ENCODE measurements at places on chromosomes 2 and 18.

DNA sequence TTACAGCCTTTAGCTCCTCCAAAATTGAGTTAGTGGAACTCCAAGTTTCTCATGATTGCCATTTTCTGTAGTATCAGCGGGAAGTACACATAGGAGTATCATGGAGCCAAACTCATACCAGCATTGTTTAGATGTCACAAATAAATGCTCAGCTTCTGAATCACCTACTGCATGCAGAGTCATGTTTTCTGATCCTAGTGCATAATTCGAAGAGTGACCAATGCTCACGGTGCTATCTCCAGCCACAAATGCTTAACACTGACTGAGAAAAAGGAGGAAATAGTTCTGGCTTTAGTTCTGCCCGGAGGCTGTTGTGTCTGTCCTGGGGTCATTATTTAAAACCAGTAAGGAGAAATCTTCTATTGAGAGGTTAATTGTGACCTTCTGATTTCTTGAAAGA is 45.4 kb upstream of the LRATD1 start:
- DNase-seq = no peak

GRCh38 chr18:24490539-24490938 is 30.1 kb downstream of the HRH4 start:
- DNase-seq = no peak

DNA sequence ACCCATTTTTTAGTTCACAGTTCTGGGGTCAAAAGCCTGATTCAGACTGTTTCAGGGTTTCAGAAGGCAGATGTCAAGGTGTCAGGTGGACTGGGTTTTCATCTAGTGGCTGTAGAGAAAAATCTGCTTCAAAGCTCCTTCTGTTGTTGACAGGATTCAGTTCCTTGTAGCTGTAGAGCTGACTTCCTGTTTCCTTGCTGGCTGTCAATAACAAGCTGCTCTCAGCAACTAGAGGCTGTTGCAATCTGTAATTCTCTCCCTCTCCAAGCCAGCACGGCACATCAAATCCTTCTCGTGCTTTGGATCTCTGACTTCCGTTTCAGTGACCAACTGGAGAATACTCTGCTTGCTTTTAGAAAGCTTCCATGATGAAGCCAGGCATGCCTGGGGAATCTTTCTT is 179.4 kb downstream of the DOK6 start:
- peak; percentile 3 for DNase-seq

GRCh38 chr2:317501-318424 is 29.9 kb upstream of the ALKAL2 start:
- DNase-seq = no peak

DNA sequence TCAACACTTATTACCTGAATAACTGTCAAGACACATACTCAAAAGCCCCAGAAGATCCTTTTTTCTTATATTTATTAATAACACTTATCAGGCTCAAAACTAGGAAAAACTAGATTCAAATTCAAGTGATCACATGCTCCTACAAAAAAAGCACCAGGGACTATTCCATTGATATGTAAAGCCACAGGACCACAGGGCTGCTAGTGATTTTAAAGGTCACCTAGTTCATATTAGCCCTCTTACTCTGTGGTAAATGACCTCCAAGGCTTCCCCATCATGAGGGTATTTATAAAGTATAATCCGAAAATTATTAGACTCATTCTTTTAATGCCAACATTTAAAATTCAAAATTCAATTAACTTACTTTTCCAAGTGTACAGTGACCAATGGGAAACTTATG is 52.5 kb downstream of the LRPPRC start:
- DNase-seq = no peak

DNA sequence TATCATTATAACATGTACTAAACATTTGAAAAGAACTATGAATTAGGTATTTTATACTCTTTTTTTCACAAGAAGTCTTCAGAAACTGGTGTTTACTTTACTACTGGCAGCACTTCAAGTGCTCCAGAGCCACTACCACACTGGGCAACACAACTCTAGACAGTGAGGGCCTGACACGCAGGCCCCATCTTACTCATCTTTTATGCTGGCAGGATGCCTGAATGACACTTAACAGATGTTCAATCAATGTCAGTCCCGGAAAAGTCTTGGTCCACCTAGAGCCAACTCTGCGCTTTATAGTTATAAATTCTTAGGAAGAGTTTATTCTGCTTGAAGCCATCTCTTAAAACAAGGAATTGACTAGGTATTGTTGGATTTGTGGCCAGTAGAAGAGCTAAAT is 8.7 kb upstream of the WIPF1 start:
- DNase-seq = no peak

- no peak for DNase-seq
Measured at GRCh38 chr2:190062601-190063000, at the start of gene MSTN. Gene MSTN (minus strand): TSS chr2:190062729. CDS start chr2:190062596, 133 bp downstream.

- no peak for DNase-seq
Measured at GRCh38 chr2:173962031-173962430, 3.1 kb downstream of the SP3 start.

GRCh38 chr2:96937586-96937985 is 48.8 kb downstream of the FAM178B start:
- no peak for DNase-seq

DNA sequence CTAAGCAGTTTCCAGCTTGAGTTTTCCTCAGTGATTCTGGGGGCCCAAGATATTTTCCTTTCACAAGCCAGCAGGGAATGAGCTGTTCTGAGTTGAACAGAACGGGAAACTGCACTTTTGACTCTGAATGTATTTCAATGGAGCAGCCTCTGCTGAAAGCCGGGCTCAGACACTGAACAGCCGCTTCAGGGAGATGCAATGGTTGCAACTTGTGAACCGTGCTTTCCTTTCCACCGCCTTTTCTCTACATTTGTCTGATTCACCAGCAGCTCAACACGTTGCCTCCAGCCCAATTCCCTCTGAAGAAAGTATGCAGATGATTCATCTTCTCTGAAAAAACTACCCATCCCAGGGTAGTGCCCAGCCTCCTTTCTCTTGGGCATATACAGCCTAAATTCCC is 119.3 kb upstream of the PKDCC start:
- DNase-seq = no peak

DNA sequence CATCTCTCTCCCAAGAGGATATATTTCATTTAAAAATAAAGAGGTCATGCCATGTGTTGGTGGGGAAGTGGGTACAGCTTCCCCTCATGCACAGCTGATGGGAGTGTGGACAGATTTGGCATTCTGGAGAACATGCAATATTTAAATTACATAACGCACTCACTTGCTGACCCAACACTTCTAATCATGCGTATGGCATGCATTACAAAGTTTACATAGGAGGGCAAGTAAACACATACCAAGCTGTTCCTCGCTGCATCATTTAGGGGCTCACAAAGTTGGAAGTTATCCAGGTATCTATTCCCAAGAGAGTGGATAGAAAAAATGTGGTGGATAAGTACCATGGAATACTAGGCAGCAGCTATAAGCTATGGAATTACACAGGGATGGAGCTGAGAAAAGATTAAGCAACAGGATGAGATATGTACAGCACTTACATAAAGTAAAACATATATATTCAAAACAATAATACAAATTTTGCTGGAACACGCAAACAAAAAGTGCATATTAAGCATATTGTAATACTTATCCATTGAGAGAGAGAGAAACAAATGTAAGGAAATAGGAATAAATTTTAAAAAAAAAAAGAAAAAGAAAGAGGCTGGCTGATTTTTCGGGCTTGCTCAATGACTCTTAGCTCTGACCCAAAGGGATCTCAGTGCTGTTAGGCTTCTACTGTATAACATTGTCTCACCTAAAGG is 11.0 kb downstream of the CYP1B1 start:
- no peak for DNase-seq

DNA sequence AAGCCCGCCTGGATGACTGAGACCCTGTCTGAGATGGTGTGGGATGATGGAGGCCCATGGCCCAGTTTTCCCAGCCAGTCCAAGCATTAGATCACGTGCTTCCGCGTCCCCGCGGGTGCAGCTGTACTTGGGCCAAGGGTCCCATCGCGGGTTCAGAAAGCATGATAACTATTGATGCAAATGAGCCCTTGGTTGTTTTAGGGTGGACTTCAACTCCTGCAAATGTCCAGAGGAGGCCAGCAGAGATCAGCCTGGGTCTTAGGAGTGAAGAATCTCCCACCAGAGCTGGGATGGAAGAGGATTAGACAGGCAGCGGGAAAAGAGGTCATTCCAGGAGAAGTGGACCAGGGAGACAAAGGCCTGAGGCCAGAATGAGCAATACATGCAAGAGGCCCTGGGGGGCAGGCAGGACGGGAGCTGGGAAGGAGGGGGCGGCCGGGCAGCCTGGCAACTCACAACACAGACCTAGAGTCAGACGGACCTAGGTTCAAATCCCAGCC is 89.9 kb upstream of the TMEM247 start:
- DNase-seq = no peak

- DNase-seq = no peak
Measured at GRCh38 chr2:131488306-131489205, 3.6 kb downstream of the MZT2A start.

DNA sequence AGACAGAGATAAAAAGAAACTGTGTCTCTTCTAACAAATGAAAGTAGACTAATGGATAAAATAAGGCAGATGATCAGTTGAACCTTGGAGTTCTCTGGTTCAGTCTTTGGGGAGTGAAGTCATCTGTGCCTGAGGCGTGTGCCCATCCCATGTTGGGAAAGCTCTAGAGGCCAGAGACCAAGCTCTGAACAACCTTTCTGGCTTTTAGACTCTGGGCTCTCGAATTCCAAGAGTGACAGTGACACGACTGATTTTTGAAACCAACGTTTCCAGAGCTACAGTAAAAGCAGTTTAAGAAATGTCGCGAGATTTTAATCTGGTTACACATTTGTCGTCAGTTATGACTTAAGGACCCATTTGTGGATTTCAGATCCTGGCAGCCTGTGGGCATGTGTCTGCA is 83.7 kb upstream of the APCDD1 start:
- DNase-seq = no peak

DNA sequence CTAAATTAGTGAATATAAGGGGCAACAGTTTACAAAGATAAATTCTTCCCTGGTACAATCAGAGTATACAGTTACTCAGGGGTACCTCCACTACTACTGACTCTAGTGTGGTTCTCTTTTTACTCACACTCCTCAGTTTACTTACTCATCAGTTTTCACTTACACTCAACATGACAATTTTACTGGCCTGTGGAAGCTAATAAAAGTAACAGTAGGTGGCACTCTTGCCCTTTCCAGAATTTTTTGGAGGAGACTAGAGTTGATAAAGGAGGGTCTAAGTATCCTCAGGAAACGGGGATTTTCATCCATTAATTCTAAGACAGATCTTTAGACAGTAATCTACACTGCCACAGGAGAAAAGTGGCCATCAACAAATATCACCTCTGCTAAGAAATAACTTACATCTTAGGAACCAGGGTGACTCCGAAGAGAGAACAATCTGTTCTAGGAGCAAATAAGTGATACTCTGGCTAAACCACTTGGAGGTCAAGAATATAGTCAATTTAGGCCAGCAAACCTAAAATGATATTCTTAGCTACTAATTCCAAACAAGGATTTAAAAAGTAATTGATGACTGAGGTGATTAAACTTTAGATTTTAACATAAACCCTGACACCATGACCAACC is 61.3 kb downstream of the ATL2 start:
- DNase-seq = no peak

- DNase-seq = no peak
Measured at GRCh38 chr2:150350500-150350899, 137.0 kb downstream of the RND3 start.

GRCh38 chr2:140905083-140905781 is 1225.6 kb downstream of the LRP1B start:
- DNase-seq = no peak

GRCh38 chr18:29060349-29060748 is 883.4 kb upstream of the CDH2 start:
- no peak for DNase-seq

GRCh38 chr2:207869784-207870778 is 100.4 kb upstream of the FZD5 start:
- no peak for DNase-seq

GRCh38 chr2:42147641-42148274 is 21.4 kb upstream of the EML4 start:
- no peak for DNase-seq

- DNase-seq = no peak
Measured at GRCh38 chr18:34772887-34773286, 62.8 kb downstream of the DTNA start.

DNA sequence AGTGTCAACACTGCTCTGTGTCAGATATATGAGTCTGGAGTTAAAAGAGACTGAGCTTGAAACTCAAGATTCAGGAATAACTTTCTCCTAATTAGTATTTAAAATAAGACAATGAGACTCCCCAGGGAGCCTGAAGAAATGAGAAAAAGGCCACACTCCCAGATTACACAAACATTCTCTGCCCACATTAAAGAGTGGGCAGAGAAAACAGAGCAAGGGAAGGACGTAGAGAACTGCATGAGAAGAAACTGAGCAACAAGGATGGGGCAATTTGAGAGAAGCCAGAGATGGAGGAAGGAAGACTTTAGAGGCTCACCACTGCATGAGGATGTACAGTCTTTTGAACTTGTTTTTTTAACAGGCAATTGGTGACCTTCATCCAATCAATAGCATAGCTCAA is 438.2 kb downstream of the TDRD15 start:
- DNase-seq = no peak

DNA sequence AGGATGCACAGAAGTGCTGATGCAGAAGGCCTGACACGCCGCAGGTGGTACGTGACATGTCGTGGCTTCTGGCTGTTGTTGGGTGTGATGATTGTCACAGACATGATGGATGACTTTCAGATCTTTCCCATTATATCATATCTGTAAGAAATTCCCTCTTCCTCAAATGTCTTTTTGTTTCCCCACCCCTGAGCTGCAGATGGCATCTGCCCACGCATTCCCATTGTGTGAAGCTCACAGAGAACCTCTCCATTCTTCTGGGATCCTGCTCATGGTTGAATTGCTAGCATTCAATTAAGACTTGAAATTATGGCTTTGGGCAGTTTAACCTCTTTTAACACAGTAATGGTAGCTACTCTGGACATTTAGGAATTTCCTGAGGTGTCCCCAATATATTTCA is 28.3 kb upstream of the EPHA4 start:
- DNase-seq = no peak

DNA sequence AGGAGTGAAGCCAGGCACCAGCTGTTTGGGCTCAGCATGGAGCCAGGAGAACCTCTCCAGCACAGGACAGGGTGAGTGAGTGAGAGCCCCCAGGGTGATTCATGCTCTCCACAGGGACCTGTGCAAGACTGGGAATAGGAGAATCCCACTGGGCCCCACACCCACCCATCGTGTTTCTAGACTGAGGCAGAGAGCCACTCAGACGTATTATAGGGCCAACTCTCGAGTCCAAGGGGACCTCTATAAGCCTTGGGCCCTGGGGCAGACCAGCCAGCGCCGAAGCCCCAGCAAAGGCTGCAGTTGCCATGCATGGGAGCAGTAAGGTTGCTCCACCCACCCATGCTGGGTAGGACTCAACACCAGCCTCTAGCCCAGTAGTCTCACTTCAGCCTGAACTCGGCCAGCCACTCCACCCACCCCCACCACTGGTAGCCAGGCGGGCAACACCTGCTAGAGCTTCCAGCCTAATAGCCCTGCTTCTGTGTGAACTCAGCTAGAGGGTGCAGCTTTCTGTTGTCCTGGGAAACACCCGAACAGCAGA is 19.0 kb downstream of the PFN4 start:
- DNase-seq = no peak

GRCh38 chr18:57687970-57688369 is 66.3 kb upstream of the NARS1 start:
- no peak for DNase-seq

- DNase-seq = no peak
Measured at GRCh38 chr2:147683380-147683779, 161.4 kb upstream of the ACVR2A start.

Data from NCI-H2029 treated with DMSO at 0.1 percent for 48 hours (cell line).